ENCODE measurements at places on chromosomes 13 and 19. TPM values are rescaled to one million over a fixed set of nuclear protein-coding genes. Genes with fewer than 3 reads are reported as not detected.

EDNRB gene
- total RNA-seq = 19.4 TPM

NLRP5 gene
- total RNA-seq = not detected

OR4F17 gene
- not detected for total RNA-seq

ZNF285 gene
- 2.4 TPM for total RNA-seq

NCCRP1 gene
- total RNA-seq = not detected

CCDC70 gene
- not detected for total RNA-seq

MYPOP gene
- total RNA-seq = 5.1 TPM

GPR4 gene
- 12.6 TPM for total RNA-seq

SERPINE3 gene
- total RNA-seq = not detected

NCAN gene
- not detected for total RNA-seq

PTPRH gene
- 3.9 TPM for total RNA-seq

SYMPK gene
- total RNA-seq = 37.0 TPM

LRRC25 gene
- 10.2 TPM for total RNA-seq

KCNJ14 gene
- total RNA-seq = 0.44 TPM

NEK5 gene
- total RNA-seq = 0.59 TPM

CD37 gene
- 9.8 TPM for total RNA-seq

C19orf73 gene
- 5.0 TPM for total RNA-seq

KASH5 gene
- not detected for total RNA-seq

Measured in tibial nerve (tissue), 4 donors.